ENCODE measurements at places on chromosomes 5 and 9.

GRCh38 chr5:142110046-142110531 lies 1.5 kb downstream of the NDFIP1 start:
- no peak for DNase-seq

GRCh38 chr5:68458416-68459021 lies 243.0 kb downstream of the PIK3R1 start:
- DNase-seq, result no peak

GRCh38 chr5:149552553-149553160 lies 1.4 kb upstream of the CSNK1A1 start:
- DNase-seq, result no peak

DNA sequence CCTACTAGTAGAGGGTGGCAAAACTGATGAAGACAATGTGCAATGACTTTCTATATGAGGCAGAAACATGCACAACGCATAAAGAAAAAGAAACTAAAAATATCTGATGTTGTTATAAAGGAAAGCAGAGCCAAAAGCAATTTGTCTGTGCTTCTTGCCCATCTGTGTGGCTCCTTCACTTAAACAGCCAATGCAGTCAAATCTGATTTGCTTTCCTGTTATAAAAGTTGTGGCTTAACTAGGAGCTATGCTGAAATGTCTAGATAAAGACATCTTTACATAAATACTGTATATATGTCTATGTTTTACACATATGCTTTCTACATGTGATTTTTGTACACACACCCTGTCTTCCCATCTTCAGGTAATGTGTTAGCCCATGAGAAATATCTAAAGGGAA lies 508.2 kb downstream of the CETN3 start:
- no peak for DNase-seq

DNA sequence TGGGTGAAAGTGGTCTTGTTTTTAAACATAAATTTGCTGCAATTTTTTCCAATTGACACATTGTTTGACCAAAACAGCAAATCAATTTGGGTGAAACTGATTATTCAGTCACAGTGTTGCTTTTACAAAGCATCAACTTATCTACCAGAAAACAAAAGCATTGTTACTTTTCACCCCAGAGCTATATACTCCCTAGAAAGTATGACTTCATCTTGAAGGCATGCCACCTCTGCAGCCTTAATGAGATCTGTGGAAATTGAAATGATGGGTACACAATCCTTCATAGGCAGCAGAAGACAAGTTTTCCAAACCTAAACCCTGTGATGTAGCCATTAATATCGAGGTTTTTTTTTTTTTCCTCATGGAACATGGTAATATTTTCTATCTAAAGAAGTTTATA lies 615.9 kb downstream of the CHSY3 start:
- DNase-seq, result no peak

GRCh38 chr9:19700699-19701098 lies 88.1 kb downstream of the SLC24A2 start:
- no peak for DNase-seq

- DNase-seq, result no peak
These were observed 253.4 kb upstream of the DMAC1 start for GRCh38 chr9:8052991-8053390.

DNA sequence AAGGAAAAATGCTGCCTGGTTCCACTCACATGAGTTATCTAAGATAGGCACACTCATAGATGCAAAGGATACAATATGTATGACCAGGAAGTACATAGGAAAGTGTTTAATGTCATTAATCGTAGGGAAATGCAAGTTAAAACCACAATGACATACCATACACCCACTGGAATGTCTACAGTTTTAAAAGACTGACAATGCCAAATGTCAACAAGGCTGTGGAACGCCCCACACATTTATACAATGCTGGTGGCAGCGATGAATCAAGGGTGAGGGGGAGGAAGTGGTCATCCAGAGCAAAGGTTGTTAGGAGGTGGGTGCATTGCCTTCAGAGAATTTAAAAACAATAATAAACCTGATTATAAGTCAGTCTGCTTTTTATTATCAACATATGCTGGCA lies 437.8 kb downstream of the ARHGEF28 start:
- DNase-seq, result peak; percentile 59

DNA sequence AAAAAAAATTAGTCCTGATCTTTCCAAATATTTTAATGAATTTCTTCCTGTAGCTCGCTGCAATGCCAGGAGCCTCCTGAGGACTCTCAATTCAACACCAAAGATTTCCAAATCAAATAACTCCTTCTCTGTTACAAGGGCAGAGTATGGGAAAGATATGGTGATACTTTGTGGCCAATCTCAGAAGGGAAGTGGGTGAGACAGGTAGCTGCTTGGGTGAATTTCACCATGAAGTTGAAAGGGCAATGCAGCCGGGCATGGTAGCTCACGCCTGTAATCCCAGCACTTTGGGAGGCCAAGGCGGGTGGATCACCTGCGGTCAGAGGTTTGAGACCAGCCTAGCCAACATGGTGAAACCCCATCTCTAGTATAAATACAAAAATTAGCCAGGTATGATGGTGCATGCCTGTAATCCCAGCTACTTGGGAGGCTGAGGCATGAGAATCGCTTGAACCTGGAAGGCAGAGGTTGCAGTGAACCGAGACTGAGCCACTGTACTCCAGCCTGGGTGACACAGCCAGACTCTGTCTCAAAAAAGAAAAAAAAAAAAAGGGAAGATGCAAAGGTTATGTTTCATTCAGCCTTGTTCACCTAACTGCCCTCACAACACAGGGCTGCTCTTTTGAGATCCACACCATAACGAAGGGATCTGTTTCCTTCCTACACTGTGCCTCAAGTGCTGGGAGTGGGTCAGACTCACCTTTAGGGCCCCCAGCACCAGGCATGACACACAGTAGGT lies 58.6 kb downstream of the PTPN3 start:
- DNase-seq, result no peak

DNA sequence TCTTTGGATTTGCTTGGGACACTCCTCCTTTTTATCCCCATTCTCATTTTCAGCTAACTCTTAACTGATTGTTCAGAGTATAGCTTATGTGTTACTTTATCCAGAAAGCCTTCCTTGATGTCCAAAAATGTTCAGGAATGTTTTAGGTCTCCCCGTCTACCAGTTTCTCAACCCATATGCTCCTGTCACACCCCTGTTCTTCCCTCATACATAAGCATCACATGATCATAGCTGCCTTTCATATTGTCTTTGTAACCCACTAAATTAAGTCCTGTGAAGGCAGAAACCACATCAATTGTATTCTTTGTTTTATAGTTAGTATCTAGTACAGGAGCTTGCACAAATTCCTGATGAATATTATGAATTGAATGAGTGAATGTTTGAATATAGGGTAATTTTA lies 321.9 kb upstream of the ACTBL2 start:
- no peak for DNase-seq

GRCh38 chr9:134162926-134163370 lies 1.4 kb downstream of the RNU6ATAC start:
- DNase-seq, result no peak

- DNase-seq, result no peak
These were observed 83.6 kb downstream of the ENC1 start for GRCh38 chr5:74556631-74557595.

DNA sequence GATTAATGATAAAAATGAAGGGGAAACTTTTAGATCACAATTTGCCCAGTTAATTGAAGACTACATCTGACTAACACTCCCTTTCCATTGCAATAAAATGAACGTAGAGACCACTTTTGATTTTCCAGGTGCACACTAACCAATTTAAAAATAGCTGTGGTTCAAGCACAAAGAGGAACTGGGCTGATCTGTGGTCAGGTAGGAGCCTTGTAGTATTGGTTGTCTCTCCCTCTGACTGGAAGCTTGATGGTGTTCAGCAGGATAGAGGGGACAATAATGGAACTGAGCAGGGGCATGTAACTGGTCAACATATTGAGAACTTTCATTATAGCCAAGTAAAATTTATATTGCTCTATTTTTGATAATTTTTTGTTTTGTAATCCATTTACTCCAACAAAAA lies 886.8 kb upstream of the SEMA6A start:
- no peak for DNase-seq

DNA sequence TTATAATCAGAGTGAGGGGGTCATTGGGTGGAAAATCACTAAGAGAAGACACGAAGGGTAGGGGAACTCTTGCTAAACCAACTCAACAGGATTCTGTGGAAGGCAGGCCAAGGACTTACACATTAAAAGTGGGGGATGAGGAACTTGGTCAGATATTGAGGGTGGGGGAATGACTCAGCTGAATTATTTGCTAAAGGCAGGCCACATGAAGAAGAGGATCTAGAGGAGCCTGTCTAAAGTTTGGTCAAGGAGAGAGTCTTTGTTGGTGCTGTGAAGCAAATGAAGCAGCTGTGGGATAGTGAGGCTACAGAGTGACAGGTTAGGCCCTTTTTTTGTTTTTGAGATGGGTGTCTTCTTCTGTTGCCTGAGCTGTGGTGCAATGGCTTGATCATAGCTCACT lies 63.9 kb upstream of the SPRY4 start:
- DNase-seq, result no peak

DNA sequence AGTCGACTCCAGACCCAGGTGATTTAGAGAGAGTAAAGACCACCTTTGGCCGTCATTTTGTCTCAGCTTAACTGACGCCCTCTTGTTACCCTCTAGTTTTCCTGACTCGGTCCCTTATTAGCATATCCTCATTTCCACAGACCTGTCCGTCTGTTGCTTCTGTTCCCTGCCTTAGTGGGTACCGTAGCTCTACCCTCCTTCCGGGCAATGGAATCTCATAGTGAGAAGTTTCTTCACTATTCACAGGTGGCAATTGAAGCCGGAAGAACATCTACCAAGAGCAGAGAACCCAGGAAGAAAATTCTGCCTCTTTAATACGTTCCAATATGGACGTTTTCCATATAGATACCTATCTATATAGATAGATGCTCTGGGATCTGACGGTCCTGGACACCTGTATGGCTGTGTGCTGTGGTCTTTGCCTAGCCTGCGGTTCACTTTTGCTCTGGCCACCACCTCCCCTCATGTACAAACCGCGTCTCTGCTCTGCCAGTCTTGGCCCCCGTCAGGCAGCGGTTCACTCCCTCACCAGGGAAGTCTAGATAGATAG lies 652 bp upstream of the TMEM161B start:
- DNase-seq, result no peak

- no peak for DNase-seq
These were observed 148.4 kb upstream of the PAPPA start for GRCh38 chr9:116005205-116005604.

- no peak for DNase-seq
These were observed 953 bp downstream of the UBE2QL1 start for GRCh38 chr5:6449465-6450158.

GRCh38 chr9:106920701-106921283 lies 57.8 kb downstream of the ZNF462 start:
- no peak for DNase-seq

GRCh38 chr5:31757806-31758205 lies 118.9 kb downstream of the PDZD2 start:
- no peak for DNase-seq

DNA sequence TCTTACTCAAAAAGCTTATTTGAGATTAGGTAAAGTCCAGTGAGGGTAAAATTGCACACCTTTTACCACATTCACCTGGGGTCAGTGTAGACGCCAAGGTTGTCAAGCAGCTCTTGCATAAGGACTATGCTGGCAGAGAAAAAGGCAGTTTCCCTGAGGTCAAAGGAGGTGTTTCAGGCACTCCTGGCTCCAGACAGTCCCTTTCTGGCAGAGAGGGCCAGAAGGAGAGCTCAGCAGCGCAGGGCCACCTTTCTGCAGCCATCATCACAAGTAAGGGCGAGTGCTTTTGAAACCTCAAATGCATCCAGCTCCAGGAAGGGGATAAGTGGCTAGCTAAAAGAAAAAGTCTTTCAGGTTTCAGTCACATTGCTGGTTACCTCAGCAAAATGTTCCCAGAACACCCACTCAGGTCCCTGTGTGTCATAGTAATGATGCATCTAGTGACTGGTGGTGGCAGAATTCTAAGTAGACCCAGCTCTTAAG lies 16.7 kb upstream of the IL13 start:
- DNase-seq, result no peak

DNA sequence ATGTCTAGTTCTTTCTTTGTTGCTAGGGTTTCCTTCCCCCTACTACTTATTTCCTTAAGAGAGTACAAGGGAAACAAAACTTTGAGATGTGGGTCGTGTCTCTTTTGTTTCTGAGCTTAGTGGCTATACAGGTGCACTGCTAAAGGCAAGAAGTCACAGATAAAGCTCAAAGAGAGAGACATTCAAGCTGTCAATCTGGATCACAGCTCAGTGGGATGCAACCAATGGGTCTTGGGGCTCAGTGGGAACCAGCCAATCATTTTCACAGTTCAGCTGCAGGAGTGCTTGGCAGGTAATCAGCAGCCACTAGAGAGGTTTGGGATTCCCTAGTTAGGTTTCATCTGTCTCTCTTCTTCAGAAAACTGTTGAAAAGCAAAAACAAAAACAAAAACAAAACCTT lies 135.4 kb upstream of the SGCD start:
- no peak for DNase-seq

DNA sequence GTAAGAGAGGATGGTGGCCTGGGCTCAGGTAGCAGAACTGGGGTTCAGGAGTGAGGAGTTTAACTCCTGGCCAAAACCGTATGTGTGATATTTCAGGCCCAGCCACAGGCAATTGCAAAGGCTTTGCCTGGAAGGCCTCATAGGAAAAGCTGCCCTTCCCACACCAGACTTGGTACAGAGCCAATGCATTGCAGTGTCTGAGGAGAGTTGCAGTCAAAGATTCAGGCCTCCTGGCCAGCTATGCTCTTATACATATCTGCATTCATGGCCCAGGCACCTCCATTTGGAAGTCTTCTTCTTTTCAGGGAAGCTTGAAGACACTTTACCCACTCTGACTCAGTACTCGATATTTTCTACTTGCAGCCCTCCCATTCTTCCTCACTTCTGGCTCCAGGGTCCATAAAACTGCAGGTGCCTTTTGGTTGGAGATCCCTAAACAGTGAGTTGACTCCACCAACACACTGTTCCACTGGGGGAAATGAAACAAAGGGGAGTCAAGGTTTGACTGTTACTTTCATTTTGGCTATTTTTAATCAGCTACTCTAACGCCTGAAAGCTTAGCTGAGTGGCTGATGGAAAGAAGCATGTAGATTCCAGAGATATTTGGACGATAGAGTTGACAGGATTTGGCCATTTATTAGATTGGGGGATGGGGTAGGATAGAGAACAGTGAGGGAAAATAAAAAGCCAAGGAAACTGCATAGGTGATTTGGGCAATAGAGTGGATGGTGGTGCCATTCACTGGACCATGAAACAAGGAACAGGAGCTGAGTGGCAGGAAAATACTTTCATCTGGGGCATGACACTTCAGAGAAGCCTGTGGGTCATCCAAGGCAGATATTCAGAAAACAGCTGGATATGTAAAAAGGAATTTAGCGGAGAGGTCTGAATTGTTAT lies 30.6 kb upstream of the IL33 start:
- no peak for DNase-seq

- DNase-seq, result no peak
These were observed 148.5 kb upstream of the GRAMD2B start for GRCh38 chr5:126274763-126275125.

GRCh38 chr5:126720369-126720768 lies 56.6 kb upstream of the LMNB1 start:
- DNase-seq, result no peak

- peak; percentile 28 for DNase-seq
These were observed 24.2 kb upstream of the HAPLN1 start for GRCh38 chr5:83744821-83745220.
